ENCODE measurements at places on chromosomes 4 and X.

DNA sequence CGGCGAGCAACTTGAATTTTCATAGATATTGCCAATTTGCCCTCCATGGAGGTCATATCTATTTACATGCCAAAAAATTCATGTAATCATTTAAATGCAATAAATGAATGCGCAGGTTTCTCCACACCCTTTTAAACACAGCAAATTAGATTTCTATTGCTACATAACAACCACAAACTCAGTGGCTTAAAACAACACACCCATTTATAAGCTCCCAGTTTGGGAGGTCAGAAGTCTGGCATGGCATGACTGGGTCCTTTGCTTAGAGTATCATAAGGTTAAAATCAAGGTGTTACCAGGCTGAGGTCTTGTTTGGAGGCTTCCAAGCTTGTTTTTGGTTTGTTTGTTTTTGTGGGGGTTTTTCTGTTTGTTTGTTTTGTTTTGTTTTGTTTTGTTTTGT lies 49.9 kb upstream of the NYX start:
- no peaks in the 10 kb centered on the region for H3K36me3 ChIP-seq
- H3K4me3 ChIP-seq = no peak overlapping the region
- DNase-seq = no peak
- no peaks in the 10 kb centered on the region for H3K4me1 ChIP-seq

DNA sequence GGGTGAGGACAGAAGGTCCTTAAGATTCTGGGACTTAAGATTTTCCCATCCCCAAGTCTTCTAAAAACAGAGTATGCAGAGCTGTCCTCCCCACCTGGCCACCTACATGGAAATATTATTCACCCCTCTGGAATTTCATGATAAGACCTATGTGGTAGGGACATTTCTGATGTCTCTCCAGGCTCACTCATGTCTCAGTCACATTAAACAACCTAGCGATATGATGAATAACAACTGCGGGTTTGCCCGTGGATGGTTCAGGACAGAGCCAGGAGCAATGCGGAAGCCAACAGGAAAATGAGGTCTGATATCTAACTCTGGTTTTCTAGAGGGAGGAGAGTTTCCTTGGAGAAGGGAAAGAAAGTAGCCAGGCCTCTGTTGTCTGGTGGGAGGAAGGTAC lies 47.4 kb downstream of the TEX13A start:
- H3K4me1 ChIP-seq = no peaks in the 10 kb centered on the region
- no peak overlapping the region for H3K27ac ChIP-seq
- no peaks in the 10 kb centered on the region for H3K36me3 ChIP-seq
- H3K4me3 ChIP-seq = no peak overlapping the region

DNA sequence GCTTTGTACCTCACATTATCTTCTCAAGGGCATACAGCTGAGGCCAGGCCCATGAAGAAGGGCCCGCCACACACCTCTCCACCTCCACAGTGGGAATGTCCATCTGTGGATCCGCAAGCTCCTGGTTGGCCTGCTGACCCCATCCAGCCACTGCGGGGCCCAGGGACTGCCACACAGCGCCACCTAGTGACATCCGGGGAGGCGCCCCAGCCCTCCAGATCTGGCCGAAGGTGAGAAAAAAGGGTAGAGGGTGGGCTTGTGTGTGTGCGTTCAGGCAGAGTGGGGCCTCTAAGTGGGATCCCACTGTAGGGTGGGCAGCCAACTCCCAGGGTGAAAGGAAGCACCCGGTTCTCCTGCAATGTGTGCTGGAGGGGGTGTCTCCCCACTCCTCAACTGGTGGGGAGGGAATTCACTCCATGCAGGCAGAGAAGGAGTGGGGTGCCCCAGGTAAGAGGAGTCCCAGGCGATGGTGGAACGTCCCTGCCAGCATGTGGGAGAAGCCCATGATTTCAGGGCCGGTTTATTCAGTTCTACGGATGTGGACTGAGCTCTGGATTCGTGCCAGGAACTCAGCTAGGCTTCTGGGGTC lies 117.3 kb downstream of the ENPP6 start:
- no peak for DNase-seq
- H3K4me1 ChIP-seq = peaks cover 17% of the 10 kb centered on the region
- no peaks in the 10 kb centered on the region for H3K27me3 ChIP-seq
- no peak overlapping the region for H3K4me3 ChIP-seq

GRCh38 chr4:65831828-65832227 lies 161.5 kb upstream of the EPHA5 start:
- no peak for DNase-seq
- H3K4me1 ChIP-seq = no peaks in the 10 kb centered on the region
- H3K36me3 ChIP-seq = no peaks in the 10 kb centered on the region
- H3K27ac ChIP-seq = no peak overlapping the region
- H3K27me3 ChIP-seq = no peaks in the 10 kb centered on the region

DNA sequence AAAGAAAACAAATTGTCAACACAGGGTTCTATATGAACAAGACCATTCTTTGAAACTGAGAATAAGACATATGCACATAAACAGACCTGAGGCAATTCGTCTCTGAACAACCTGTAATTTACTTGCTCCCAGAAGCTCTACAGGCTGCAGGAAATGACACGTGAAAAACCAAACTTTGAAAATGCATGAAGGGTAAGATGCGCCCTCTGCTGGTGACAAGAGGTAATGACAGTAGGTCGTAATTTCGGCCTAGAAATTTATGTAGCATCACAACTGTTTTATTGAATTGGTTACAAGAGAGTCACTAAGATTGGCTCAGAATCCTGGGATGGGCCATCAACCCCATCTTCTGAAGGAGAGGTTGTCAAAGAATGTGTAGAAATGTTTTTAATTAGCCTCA lies 276.5 kb downstream of the PPP4R3C start:
- no peak overlapping the region for H3K4me3 ChIP-seq
- no peak for DNase-seq
- H3K27ac ChIP-seq = no peak overlapping the region
- no peaks in the 10 kb centered on the region for H3K4me1 ChIP-seq
- no peaks in the 10 kb centered on the region for H3K27me3 ChIP-seq

DNA sequence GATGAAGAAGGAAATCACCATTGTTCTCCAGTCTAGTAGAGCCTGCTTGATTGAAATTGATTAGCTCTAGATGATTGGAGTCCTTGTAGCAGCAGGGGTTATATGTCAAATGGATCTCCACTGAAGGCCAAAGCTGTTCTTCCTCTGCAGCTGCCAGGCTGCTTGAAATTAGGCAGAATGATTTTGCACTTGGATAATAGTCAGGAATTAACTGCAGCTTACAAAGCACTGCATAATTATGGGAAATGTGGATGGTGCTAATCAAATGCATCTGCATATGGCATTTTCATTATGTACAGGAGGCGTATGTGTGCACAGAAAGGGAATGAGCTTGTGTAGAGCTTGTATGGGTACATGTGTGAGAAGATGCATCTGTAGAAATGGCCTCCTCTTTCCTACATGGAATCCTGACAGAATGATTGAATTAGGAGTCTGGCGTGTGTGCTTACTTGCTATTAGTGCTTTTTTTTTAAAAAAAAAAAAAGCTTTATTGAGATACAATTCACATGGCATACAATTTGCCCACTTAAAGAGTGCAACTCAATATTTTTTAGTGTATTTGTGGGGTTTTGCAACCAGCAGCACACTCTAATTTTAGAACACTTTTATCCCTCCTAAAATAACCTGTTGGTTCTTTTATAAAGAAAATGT lies 65.9 kb downstream of the TMEM131L start:
- no peak for DNase-seq
- H3K27ac ChIP-seq = no peak overlapping the region
- no peaks in the 10 kb centered on the region for H3K36me3 ChIP-seq
- no peaks in the 10 kb centered on the region for H3K27me3 ChIP-seq
- H3K4me1 ChIP-seq = peaks cover 28% of the 10 kb centered on the region
- H3K4me3 ChIP-seq = no peak overlapping the region

DNA sequence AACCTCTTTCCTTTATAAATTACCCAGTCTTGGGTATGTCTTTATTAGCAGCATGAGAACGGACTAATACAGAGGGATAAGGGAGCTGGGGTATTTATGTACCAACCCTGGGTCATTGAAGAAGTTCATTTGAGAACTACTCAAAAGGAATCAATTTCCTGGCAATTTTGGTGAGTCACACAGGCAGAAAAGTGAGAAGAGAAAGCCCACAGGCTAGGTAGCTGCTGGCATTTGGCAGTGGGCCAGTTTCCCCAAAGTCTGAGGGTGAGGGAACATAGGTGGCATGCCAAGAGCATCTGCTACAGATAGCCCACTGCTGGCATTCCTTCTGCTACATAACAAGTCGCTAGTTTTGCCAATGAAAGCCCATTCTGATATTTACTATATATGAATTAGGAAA lies 411.2 kb downstream of the MID1IP1 start:
- H3K27me3 ChIP-seq = no peaks in the 10 kb centered on the region
- no peak overlapping the region for H3K27ac ChIP-seq
- H3K36me3 ChIP-seq = no peaks in the 10 kb centered on the region
- no peak overlapping the region for H3K4me3 ChIP-seq

GRCh38 chrX:28625223-28625622 lies 38.0 kb downstream of the IL1RAPL1 start:
- H3K27me3 ChIP-seq = no peaks in the 10 kb centered on the region
- no peak overlapping the region for H3K4me3 ChIP-seq
- H3K4me1 ChIP-seq = no peaks in the 10 kb centered on the region
- H3K36me3 ChIP-seq = no peaks in the 10 kb centered on the region
- DNase-seq = no peak

- DNase-seq = no peak
- no peaks in the 10 kb centered on the region for H3K27me3 ChIP-seq
- no peaks in the 10 kb centered on the region for H3K36me3 ChIP-seq
- H3K4me3 ChIP-seq = no peak overlapping the region
Measured at GRCh38 chr4:48949518-48950219, 36.4 kb upstream of the CWH43 start.

GRCh38 chrX:46551494-46552128 lies 6.4 kb upstream of the ZNF674 start:
- H3K36me3 ChIP-seq = no peaks in the 10 kb centered on the region
- DNase-seq = no peak
- no peak overlapping the region for H3K27ac ChIP-seq
- H3K4me3 ChIP-seq = no peak overlapping the region

GRCh38 chr4:53591372-53591892 lies at the start of gene LNX1:
TSS of gene LNX1 (minus strand) at chr4:53591486. CDS start at chr4:53574002, 17,484 bp downstream.
- H3K36me3 ChIP-seq = no peaks in the 10 kb centered on the region
- peaks cover 30% of the 10 kb centered on the region for H3K4me1 ChIP-seq
- peak within 1 kb of the TSS; percentile 73 for H3K27ac ChIP-seq
- peak within 1 kb of the TSS; percentile 42 for H3K4me3 ChIP-seq
- DNase-seq = peak; percentile 80

GRCh38 chrX:129478516-129478915 lies 44.8 kb downstream of the SMARCA1 start:
- no peaks in the 10 kb centered on the region for H3K36me3 ChIP-seq
- DNase-seq = no peak

- H3K27me3 ChIP-seq = no peaks in the 10 kb centered on the region
- H3K4me1 ChIP-seq = peaks cover 16% of the 10 kb centered on the region
- no peak overlapping the region for H3K27ac ChIP-seq
- H3K4me3 ChIP-seq = peak overlapping the region; percentile 71
- H3K36me3 ChIP-seq = no peaks in the 10 kb centered on the region
Measured at GRCh38 chr4:183721207-183722081, 62.4 kb downstream of the TRAPPC11 start.

DNA sequence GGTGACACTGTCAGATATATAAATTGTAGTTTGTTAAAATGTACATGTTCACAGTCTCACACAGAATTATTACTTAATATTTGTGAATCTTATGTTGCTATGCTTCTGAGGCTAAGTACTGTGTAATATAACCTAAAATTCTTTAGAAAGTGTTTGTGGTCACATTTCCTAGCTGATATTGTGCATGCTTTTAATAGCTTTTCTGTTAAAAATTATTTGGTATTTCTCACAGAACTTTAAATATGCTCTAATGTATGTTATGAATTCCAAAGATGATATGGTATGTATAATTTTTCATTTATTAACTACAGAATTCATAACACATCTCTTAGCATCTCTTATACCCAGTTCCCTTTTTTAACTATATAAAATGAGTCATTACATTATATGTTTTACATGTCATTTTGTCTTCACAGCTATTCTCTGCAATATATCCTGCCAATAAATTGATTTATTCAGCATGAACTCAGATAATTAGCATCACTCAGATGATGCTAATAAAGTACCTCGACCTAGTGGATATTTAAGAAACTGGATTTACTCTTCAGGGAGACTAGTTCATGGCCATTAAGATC lies 9.3 kb downstream of the PTPN13 start:
- peaks cover 11% of the 10 kb centered on the region for H3K4me1 ChIP-seq
- no peaks in the 10 kb centered on the region for H3K36me3 ChIP-seq

DNA sequence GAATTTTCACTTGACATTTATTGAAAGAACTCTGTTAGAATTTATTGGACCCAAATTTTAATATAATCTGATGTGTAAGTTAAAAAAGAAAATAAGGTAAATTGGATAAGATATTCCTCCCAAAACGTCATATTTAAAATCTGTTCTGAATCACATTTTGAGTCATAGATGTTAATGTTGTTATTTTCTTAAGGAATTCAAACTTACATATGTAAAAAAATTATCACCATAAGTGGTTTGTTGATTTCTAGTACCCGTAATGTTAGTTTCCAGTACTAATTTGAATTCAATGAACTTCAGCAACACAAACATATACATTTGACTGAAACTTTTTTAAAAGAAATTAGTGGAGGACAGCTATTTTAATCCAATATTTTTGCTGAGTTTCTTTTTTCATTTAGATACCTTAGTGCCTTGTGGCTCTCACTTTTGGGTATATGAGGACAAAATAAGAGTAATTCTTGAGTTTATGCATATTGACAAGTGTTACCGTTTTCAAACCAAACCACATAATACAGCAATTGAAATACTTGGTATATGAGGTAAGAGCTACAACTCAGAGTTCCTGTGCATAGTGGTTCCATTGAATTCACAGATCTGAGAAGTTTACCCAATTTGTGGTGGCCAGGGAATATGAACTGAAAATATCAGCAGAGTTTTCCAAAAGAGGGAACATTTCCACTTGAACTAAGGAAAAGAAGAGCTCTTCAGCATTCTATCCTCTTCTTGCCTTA lies 71.8 kb downstream of the C4orf46 start:
- no peaks in the 10 kb centered on the region for H3K36me3 ChIP-seq
- no peaks in the 10 kb centered on the region for H3K4me1 ChIP-seq
- DNase-seq = no peak
- H3K27me3 ChIP-seq = no peaks in the 10 kb centered on the region
- no peak overlapping the region for H3K4me3 ChIP-seq
- H3K27ac ChIP-seq = no peak overlapping the region

Measured in suprapubic skin (tissue), 4 donors.